Spinal cord (tissue), 10 donors: ENCODE measurements at places on chromosomes 1 and 21.
A peak's percentile ranks its signal among the peaks of the same experiment; 100 is the strongest.

- DNase-seq, result no peak
These were observed 72.9 kb downstream of the SIK1 start for GRCh38 chr21:43354026-43354420.

DNA sequence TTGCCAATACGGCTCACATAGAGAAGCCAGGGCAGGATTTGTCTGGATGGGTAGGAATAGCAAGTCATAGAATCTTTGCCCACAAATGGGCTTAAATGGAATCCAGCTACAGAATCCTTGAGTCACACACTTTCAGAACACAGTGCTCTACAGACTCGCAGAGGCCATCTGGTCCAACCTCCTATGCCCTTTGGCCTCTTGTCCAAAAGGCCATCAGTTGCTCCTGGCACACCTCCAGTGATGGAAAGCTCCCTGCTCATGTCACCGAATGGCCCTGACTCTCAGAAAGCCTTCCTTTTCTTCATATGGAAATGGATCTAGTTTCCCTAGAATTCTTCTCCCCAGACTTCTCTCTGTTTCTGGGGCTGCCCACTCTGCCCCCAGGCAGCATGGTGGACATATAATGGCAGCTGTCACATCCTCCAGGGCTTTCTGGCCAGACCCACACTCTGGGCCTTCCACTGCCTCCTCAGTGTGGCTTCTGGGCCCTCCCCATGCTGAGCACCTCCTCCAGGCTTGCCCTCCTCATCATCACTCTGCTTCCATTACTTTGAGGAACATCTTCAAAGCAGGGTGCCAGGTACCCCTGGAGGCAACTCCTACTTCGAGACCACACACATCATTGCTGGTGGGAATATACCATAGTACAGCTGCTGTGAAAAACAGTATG is 33.6 kb upstream of the TRABD2B start:
- DNase-seq, result no peak

DNA sequence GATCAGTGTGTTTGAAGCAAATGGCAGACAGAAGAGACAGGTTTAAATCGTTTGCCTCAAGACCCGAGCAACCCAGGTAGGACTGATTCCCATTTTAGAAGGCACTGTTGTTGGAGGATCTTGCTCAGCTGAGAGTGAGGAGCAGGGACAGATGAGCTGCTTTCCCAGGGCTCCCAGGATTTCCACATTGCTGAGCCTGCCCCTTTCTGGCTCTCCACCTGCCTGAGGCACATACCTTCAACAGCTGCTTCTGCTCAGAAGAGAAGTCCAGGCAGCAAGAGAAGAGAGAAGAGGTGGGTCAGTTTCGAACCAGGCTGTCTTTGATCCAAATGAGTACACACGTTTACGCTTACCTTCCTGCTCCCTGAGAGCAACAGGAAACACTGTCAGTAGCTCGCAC is 5.7 kb downstream of the TNNT2 start:
- no peak for DNase-seq

DNA sequence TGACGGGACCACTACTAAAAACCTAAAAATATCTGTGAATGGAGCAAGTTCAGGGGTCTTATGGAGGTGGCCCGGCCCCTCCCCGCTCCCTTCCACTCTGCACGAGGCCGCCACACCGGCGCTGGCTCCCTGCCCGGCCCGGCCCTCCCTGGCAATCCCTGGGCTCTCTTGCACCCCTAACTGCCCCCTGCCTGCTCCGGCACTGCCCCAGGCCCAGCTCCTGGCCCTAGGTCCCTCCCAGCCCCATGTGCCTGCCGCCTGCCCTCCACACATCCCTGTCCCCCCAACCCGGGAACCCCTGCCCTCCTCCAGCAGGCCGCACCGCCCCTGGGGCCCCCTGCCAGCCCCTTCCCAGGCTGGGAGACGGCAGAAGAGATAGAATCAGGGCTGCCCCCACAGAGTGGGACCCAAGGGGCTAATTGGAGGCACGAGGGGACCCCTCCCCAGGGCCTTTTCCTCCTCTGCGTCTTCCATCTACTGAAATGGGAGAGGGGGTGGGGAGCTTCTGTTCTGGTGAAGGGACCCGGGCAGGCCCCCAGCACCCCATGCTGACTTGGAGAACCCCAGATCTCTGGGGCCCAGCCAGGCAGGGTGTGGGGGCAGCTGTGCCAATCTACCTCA is 9.3 kb upstream of the CTRC start:
- DNase-seq, result no peak

DNA sequence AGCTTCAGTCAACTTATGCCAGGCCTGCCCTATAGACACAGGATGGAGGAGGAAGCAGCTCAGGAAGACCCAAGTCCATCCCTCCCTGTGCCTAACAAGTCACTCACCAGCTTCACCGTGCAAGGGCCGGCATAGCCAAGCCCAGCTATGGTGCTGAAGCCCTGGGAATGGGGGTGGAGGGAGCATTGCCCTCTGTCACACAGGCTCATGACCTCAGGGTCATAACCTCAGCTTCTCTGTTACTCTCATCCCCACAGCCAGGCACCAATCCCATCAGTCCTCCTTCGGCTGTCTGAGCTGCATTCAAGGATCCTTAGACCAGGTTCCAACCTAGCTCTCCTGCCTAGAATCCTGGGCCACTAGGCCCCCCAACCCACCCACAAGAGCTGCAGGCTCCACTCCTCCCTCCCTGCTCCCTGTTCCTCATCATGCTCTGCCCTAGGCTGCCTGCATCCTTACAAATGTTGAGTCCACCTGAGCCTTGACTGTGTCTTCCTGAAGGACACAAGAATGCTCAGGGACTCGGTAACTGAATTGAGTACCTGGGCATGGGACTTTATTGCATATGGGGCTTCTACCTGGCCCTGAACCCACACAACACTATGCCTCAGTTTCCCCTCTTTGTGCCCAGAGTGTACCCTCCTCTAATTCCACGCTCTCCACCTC is 1.7 kb downstream of the CD244 start:
- DNase-seq, result no peak

- DNase-seq, result no peak
These were observed 134.2 kb downstream of the TLR5 start for GRCh38 chr1:223008808-223009207.

DNA sequence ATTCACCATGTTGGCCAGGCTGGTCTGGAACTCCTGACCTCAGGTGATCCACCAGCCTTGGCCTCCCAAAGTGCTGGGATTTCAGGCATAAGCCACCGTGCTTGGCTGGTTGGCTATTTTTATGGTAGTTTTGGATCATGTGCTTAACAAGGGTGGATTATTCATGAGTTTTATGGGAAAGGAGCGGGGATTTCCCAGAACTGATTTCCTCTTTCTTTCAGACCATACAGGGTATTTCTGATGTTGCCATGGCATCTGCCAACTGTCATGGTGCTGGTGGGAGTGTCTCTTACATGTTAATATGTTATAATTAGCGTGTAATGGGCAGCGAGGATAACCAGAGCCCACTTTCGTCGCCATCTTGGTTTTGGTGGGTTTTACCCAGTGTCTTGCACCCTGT is 3.2 kb downstream of the TRPM2 start:
- no peak for DNase-seq

GRCh38 chr1:3545363-3546047 is 65.8 kb downstream of the MEGF6 start:
- DNase-seq, result no peak

- no peak for DNase-seq
These were observed 3.7 kb upstream of the LEPR start for GRCh38 chr1:65416767-65417166.

GRCh38 chr1:229434641-229435051 is 752 bp upstream of the ACTA1 start:
- DNase-seq, result no peak

DNA sequence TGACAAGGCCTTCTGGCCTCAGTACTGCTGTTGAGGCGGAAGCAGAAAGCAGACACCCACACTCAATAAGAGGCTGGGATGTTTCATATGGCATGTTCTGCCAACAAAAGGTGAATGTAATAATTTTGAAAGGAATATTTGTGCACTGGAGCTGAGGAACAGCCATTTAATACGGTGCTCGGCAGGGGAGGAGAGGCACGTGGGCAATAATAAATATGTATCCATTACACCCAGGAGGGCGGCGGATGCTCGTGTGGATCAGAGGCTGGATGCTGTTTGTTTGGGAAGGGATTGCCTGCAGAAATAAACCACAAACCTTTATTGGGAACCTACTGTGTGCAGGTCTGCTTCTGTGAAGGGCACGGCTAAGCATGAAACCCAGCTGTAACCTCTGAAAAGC is 92.0 kb downstream of the VWA5B1 start:
- DNase-seq, result no peak

GRCh38 chr21:46424621-46425020 is 34.1 kb upstream of the DIP2A start:
- no peak for DNase-seq

DNA sequence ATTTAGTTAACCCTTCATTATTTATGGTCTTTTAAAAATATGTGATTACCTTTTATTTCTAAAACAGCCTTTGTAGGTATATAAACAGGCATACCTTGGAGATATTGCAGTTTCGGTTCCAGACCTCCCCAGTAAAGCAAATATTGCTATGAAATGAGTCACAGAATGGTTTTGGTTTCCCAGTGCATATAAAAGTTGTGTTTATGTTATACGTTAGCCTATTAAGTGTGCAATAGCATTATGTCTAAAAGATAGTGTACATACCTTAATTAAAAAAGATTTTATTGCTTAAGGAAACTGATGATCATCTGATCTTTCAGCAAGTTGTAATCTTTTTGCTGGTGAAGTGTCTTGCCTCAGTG is 44.1 kb downstream of the XCL2 start:
- DNase-seq, result no peak

- DNase-seq, result no peak
These were observed 37.6 kb downstream of the PTGFRN start for GRCh38 chr1:116947092-116947860.

- DNase-seq, result no peak
These were observed 40.0 kb downstream of the NTPCR start for GRCh38 chr1:232990176-232991128.

- DNase-seq, result peak; percentile 17
These were observed 1.2 kb upstream of the DHRS3 start for GRCh38 chr1:12618965-12619791.

DNA sequence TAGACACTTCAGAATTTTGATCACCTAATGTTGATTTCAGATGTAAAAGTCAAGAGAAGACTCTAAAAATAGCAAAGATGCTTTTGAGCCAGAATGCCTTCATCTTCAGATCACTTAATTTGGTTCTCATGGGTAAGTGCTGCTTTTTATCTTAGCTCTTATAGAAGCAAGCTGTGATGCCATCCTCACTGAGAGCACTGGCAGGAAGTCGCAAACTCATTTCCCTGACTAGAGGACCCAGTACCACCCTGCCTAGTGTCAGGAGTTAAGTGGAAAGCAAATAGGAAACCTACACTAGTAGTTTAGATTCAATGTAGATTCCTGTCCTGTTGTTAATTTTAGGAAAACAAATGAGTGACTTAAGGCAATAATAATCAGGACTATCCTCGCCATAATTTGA is 12.1 kb downstream of the IFNAR2 start:
- DNase-seq, result no peak

- no peak for DNase-seq
These were observed 322 bp downstream of the DCLRE1B start for GRCh38 chr1:113905435-113905861.

DNA sequence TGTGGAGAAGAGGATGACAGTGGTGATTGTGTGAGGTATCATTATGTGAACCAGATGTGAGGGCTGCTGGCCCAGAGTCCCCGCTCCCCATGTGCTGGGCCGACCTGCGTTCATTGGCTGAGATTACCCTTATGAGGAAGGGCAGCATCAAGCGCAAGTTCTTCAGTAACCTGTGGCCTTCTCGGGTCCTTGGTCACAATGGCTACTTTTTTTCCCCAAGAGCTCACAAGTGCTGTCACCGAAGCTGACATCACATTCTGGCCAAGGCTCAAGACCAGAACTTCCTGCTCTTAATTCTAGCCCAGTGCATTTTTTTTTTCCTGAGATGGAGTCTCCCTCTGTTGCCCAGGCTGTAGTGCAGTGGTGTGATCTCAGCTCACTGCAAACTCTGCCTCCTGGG is 262.9 kb downstream of the RHOU start:
- DNase-seq, result no peak

DNA sequence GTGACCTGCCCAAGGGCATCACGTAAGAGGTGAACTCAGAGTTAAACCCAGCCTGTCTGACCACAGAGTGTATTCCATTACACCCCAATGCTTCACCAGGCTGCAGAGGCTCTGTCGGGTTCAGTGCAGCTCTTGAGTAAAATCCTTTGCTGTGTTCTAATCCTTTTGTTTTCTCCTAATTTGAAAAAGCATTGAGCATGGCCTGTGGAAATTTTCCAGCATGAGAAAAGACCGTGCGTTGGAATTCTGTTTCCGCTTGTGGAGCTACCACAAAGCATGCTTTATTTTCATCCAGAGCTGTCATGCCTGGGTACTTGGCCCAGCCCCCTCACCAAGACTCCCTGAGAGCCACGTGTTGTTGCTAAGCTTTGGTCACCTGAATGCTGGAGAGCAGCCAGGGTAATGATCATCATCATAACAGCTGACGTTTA is 317.6 kb downstream of the PRDM2 start:
- no peak for DNase-seq

GRCh38 chr1:228181645-228182034 is 16.0 kb downstream of the IBA57 start:
- DNase-seq, result no peak

- DNase-seq, result no peak
These were observed 57.4 kb downstream of the UCK2 start for GRCh38 chr1:165884690-165885304.

- no peak for DNase-seq
These were observed 25.0 kb downstream of the SDC3 start for GRCh38 chr1:30883389-30884172.

- no peak for DNase-seq
These were observed 5.1 kb downstream of the PARP1 start for GRCh38 chr1:226402739-226403165.

GRCh38 chr1:179831225-179831624 is 46.4 kb downstream of the TOR1AIP2 start:
- no peak for DNase-seq

DNA sequence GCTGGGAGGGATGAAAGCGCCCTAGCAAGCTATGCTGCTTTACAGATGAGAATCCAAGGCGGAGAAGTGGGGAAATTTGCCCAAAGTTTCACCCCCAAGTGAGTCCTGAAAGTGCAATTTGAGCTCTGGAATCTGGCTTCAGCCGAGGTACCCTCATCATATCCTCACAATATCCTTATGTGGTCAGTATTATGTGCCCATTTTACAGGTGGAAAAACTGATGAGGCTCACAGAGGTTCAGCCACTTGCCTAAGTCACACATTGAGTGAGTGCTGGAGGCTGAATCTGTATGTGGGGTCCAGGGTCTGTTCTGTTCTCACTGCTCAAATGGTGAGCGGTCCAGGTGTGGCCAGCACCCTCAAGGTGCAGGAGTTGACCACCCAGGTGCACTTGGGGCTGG is 85.3 kb downstream of the MATN1 start:
- no peak for DNase-seq

GRCh38 chr1:19122668-19123067 is 87.4 kb downstream of the UBR4 start:
- DNase-seq, result no peak

GRCh38 chr21:14900058-14900457 is 164.7 kb downstream of the NRIP1 start:
- no peak for DNase-seq

- no peak for DNase-seq
These were observed at the start of gene RGS21 for GRCh38 chr1:192316942-192317450. TSS of gene RGS21 (plus strand) at chr1:192316992. CDS start at chr1:192343037, 26,045 bp downstream.

GRCh38 chr21:41295721-41296254 is 20.8 kb upstream of the FAM3B start:
- DNase-seq, result no peak
